ENCODE measurements at places on chromosomes 1 and 21.

DNA sequence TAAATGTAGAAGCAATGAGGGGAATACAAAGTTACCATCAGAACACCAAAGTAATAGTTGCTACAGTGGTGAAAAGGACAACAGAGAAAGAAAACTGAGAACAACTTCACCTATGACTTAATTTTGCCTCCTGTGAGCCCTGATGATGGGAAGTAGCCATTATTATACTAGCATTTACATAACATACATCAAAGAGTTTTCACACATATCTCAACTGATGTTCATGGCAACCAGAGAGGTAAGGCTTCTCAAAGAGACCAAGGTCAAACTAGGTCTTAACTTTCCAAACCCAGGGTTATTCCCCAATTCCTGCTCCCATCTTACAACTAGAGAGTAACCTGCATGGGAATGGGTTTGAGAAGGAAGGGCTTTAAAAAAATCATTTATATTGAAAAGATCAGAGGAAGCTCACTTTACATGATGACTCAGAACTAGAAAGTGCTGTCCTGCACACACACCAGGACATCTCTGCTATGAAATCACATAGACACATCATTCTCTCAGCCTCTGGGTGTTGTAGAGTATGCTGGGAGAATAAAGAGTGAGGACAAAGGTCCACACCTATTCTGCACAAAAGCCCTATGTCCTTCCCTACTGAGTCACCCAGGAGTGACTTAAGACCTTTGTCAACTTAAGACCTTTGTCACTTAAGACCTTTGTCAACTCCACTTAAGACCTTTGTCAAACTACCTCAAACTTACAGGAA is 179.7 kb downstream of the TNFSF18 start:
- DNase-seq: no peak

GRCh38 chr1:25867210-25867991 is 8.1 kb downstream of the PAQR7 start:
- no peak for DNase-seq

- DNase-seq: no peak
Observed at GRCh38 chr1:114509596-114510273, 1.3 kb downstream of the TRIM33 start.

GRCh38 chr1:28173151-28173979 is 3.1 kb downstream of the PTAFR start:
- DNase-seq: no peak

DNA sequence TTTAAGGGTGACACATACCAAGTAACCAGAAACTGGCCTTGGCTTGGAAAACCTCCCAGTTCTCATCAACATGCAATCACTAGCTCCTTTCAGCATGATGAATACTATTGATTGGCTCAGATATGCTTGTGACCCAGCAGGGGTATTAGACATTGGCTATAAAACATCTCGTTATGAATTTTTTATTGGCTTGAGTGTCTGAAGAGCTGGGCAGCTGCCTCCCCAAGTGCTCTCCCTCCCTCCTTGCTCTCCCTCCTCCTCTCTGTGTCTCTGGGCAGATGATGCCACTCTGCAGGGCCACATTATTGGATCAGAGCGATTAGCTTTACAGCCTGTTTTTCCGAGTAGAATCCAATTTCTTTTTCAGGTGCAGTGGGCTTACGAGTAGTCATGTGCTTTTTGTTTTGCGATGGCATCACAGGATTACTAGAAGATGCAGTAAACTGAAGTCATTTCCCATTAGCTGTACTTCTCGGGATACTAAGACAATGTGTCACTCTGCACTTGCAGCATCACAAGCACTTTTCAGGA is 79.3 kb upstream of the ATF3 start:
- no peak for DNase-seq

DNA sequence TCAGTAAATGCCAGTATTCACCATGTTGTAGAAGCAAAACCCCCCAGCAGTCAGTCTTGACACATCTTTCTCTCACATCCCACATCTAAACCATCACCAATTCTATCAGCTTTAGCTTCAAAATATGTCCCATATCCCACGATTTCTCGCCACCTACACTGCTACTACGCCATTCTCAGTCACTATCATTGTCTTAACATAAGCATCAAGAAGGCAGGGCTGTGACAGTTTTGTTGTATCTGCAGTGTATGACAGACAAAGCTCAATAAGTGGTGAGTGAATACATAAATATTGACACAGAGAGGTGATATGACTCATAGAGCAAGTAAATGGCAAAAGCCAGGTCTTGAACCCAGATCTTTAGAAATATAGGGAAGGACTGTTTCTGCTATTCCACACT is 59.9 kb downstream of the JAK1 start:
- no peak for DNase-seq

DNA sequence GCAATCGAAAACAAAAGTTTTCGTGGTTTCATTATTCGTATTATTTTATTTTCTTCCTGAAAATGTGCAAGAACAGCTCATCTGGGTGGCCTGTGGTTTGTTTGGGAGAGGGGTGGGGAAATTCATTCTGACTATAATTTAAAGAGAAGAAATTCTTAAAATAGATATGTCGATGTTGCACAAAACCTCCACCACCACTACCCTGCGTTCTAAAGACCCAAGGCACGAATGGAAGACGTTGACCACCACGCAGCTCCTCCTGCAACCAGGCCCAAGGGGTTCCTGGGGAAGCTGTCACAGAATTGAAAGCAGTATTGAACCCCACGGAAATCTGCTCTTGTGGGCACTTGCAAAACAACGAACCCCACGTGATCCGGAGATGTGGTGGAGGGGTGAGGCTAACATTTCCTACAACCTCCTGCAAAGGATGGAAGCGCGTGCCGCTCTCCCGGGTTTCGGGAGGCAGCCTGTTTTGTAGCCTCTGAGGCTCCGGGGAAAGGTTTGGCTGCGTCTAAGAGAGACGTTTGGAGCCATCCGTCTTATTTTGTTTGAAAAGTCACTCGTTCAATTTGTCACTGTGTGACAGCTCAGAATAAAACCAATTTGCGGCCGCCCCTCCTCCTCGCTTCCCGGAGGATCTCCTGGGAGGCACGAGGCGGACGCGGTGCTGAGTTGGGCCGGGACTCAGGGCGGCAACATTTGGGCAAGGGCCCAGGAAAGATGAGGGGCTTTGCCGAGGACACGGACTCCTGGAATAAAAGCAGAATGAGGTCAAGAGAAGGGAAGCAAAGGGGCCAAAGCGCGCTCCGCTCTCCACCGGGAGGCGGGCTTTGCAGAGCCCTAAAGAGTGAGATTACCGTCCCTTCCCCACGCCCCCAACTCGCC is 810 bp upstream of the HLX start:
- DNase-seq: no peak

DNA sequence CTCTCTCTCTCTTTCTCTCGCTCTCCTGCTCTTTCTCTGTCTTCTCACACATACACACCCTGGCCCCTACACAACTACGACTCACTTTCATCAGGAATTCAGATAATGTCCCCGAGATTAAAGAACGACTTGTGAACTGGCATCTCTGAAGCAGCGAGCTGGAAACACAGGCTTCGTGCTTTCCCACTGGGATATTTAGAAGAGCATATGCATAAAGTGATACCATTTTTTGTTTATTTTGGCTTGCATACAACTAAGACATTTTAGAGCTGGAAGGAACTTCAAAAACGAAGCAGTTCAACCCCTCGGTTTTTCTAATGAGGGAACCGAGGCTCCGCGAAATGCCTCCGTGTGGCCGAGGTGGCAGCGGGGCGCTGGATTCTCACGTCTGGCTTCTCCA is 88.6 kb downstream of the ZBTB18 start:
- no peak for DNase-seq

DNA sequence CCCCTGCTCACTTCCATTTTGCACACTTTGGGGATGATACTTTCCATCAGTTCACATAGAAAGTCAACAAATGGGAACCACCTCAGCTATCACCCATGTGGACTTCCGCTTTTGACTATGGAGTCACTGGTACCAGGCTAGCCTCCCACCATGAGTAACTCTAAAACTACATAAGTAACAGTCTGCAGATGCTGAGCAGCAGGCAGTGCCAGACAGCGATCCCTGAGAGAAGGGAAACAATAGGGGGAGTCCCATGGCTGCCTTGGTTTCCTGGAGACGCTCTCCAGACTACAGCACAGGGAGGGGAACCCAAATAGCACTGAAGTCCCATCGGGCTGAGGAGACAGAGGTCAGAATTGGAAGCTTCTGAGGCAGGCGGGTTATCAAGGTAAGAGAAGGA is 2.8 kb upstream of the TFF2 start:
- no peak for DNase-seq

DNA sequence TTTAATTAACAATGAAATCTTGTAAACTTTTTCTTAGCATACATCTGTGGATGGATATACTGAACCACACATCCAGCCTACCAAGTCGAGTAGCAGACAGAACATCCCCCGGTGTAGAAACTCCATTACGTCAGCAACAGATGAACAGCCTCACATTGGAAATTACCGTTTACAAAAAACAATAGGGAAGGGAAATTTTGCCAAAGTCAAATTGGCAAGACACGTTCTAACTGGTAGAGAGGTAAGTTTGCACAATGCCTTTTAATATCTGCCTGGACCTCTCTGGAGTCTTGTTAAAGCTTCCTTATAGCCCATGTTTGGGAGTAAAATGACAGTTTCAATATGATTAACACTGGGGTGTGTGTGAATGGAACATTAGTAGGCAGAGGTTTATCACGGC is 51.4 kb downstream of the MARK1 start:
- DNase-seq: no peak

GRCh38 chr1:101081496-101082488 is 56.2 kb upstream of the DPH5 start:
- no peak for DNase-seq

GRCh38 chr1:211710566-211711314 is 35.3 kb upstream of the NEK2 start:
- no peak for DNase-seq

DNA sequence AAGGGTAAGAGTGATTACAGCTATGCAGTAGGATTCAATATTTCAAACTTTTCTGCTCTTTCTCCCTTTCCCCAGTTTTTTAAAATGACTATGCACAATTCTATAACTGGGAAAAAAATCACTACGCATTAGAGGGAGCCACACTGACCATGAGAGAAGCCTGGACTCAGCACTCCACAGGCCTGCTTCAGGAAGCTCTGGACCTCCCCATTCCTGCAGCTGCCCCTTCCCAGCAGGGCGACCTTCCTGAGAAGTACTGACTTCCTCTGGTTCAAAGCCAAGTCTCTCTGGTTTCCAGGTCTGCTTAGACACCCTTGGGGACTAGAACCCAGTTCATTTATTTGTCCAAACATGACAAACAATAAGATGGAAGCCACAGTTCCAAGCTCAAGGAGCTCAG is 42.0 kb upstream of the CLSTN1 start:
- DNase-seq: no peak

- no peak for DNase-seq
Observed at GRCh38 chr1:159204161-159205141, at the start of gene ACKR1. TSS of gene ACKR1 (plus strand) at chr1:159204875. CDS start at chr1:159204960, 85 bp downstream.

DNA sequence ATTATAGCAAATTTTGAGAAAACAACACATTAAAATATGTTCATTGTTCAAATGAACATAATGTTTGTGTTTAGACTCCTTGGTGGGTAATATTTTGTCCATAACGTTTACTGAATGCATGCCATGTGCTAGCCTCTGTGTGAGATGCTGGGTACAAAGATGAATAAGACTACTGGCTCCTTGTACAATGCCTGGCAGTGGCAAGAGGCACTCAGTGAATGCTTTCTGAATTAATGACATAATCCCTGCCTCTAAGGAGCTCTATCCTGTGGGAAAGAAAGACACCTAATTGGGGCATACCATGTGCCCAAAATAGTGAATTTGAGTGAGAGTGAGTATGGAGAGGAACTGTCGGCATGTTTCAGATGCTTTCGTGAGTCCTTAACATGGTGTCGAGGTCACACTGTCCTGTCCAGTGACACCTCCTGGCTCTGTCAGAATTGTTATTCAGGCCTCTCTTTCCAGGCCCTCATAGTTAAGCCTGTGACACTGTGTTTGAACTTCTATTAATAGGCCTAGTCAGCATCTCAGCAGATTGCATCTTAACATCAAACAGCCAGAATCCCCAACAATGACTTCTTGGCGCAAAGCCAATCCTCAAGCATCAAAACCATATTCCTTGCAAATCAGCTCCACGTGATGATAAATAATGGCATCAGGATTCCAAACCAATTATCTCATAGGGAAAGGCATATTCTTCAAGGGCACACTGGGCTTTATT is 32.8 kb upstream of the S1PR1 start:
- no peak for DNase-seq

DNA sequence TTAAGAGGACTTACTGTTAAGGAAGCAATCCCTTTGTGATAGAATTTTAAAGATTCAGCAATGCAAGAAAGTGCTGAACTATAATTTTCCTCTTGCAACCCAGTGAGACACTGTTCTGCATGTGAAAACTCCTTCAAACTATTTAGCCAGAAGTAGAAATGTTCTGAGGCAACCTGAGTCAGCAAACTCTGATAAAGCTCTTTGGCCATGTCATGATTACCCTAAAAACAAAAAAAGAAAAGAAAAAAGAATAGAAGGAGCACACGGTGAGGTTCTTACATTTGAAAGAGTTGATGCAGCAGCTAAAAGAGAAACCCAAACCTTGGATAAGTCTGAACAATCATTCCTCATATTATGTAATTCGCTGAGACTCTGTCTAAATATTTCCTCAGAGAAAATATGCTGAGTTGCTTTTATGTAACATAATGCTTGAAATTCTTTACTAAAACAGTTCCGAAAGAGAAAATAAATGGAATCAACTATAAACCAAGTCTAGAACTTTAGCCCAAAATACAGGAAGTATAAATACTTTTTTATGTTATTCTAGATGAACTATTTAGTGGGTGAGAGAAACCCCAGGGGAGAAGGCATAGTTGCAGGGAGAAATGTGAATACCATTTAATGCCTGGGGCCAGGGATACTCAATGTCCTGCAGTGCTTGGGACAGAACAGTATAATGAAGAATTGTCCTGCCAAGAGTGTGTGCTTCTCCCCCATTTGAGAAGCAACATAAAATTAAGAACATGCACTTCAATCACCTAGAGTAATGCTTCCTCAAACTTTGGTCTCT is 60.0 kb downstream of the INTS7 start:
- DNase-seq: no peak

GRCh38 chr1:187336441-187337168 is 507.9 kb downstream of the PLA2G4A start:
- DNase-seq: no peak

GRCh38 chr1:235709018-235709417 is 59.4 kb upstream of the GNG4 start:
- DNase-seq: no peak

- no peak for DNase-seq
Observed at GRCh38 chr1:153705484-153705883, 22.4 kb upstream of the INTS3 start.

DNA sequence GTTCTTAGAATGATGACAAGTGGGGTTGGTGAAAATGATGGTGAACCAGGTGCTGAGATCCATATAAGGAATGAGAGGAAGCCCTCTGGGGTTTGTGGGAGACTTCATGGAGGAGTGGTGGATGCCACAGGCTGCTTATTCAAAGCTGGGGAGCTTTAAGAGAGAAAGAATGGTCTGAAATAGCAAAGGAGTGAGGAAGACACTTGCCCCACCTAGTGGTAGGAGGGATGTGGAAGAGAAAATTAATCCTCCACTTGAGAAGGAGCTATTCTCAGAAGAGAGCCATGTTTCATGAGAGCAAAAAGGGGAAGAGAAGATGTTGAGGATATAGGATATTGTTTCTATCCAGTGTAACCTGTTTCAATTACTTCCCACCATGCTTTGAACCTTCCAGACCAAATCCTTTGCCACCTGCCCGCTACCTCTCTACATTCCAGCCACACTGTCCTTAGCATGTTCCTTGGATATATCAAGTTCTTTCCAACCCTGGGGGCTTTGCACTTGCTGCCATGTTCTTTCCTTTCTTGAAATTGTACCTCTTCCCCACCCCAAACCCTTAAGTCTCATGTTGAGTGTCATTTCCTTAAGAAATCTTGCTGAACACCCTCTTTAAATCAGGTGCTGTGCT is 19.6 kb upstream of the ZNF648 start:
- no peak for DNase-seq

GRCh38 chr1:207890136-207890738 is 20.7 kb downstream of the CD34 start:
- no peak for DNase-seq

Data from T-helper 17 cell (primary cell).